Tibial nerve (tissue), 4 donors: ENCODE measurements at places on chromosomes 12 and 14.

- no peaks in the 10 kb centered on the region for H3K27me3 ChIP-seq
- no peak for DNase-seq
- peak overlapping the region; percentile 94 for H3K27ac ChIP-seq
- H3K4me1 ChIP-seq: no peaks in the 10 kb centered on the region
- no peaks in the 10 kb centered on the region for H3K36me3 ChIP-seq
- H3K4me3 ChIP-seq: no peak overlapping the region
Measured at GRCh38 chr14:95490138-95490509, 26.3 kb downstream of the SYNE3 start.

DNA sequence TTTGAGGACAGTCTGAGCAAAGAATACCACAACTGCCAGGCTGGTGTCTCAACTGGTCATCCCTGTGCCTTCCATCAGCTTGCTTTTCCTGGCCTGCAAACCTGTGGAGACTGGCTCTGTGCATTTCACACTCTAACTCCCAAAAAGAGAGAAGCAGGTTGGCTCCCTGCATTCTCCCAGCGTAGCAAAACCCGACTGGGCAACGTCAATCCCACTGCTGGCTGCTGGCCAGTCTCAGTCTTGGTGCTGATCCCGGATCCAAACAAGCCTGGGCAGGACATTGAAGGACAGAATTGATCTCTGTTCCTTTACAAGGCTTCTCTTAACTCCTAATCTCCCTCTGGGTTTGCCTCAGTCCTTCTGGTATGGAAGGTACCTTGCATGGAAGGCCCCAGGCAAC, 65.4 kb downstream of the FZD10 start:
- no peaks in the 10 kb centered on the region for H3K27me3 ChIP-seq
- H3K36me3 ChIP-seq: no peaks in the 10 kb centered on the region
- DNase-seq: no peak
- H3K4me1 ChIP-seq: no peaks in the 10 kb centered on the region
- no peak overlapping the region for H3K4me3 ChIP-seq

DNA sequence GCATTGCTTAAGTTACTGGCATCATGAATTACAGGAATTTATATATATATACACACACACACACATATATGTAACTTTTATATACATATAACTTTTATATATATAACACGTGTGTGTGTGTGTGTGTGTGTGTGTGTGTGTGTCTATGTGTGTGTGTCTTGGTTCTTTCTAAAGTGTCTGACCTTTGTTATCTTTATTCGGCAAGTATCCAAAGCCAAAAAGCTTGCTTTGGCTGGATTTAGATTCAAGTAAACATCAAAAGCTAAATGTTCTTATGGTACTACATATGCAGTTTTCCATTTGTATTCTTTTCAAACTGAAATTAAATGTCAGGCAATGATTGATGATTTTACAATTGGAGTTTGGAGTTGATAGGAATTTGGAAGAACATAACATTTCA, 69.9 kb downstream of the SLC16A7 start:
- no peaks in the 10 kb centered on the region for H3K4me1 ChIP-seq
- no peaks in the 10 kb centered on the region for H3K27me3 ChIP-seq
- DNase-seq: no peak
- H3K4me3 ChIP-seq: no peak overlapping the region
- H3K36me3 ChIP-seq: no peaks in the 10 kb centered on the region

GRCh38 chr12:11564984-11565651, 84.4 kb upstream of the ETV6 start:
- no peaks in the 10 kb centered on the region for H3K27me3 ChIP-seq
- H3K36me3 ChIP-seq: no peaks in the 10 kb centered on the region
- no peak overlapping the region for H3K27ac ChIP-seq
- H3K4me3 ChIP-seq: no peak overlapping the region
- DNase-seq: no peak
- no peaks in the 10 kb centered on the region for H3K4me1 ChIP-seq

DNA sequence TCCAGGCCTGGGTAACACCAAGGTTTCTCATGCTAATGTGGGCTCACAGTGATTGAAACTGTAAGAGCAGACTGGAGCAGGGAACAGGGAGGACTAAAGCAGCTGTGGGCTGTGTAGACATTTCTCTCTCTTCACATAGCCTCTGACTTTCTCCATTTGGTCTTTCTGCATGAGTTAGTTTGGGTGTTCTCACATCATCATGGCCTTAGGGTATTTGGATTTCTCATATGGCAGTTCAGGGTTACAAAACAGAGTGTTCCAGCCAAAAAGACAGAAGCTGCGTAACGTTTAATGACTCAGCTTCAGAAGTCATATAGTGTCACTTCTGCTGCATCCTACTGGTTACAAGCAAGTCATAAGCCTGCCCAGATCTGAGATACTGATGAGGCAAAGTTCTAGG, 52.0 kb upstream of the OSBPL8 start:
- no peak overlapping the region for H3K4me3 ChIP-seq
- no peaks in the 10 kb centered on the region for H3K4me1 ChIP-seq
- no peak for DNase-seq
- no peaks in the 10 kb centered on the region for H3K27me3 ChIP-seq
- H3K36me3 ChIP-seq: no peaks in the 10 kb centered on the region

DNA sequence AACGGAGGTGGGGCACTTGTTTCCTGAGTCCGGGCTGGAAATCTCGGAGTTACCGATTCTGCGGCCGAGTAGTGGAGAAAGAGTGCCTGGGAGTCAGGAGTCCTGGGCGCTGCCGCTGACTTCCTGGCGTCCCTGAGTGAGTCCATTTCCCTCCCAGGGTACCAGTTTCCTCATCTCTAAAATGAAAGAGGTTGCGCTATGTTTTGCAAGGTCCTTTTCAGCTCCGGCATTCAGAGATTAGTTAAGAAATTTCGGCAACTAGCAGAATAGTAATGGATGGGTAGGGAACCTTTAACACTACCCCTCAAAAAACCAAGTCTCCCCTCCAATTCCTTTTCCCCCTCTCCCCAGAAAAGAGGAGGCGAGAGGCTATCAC, 724 bp downstream of the BLOC1S1 start:
- no peak for DNase-seq
- H3K27ac ChIP-seq: peak overlapping the region; percentile 92
- peak overlapping the region; percentile 81 for H3K4me3 ChIP-seq
- no peaks in the 10 kb centered on the region for H3K4me1 ChIP-seq
- no peaks in the 10 kb centered on the region for H3K27me3 ChIP-seq
- no peaks in the 10 kb centered on the region for H3K36me3 ChIP-seq

- no peak overlapping the region for H3K27ac ChIP-seq
- no peaks in the 10 kb centered on the region for H3K4me1 ChIP-seq
- no peaks in the 10 kb centered on the region for H3K36me3 ChIP-seq
- no peak overlapping the region for H3K4me3 ChIP-seq
- DNase-seq: peak; percentile 66
Measured at GRCh38 chr12:51341251-51342007, 5.0 kb downstream of the CELA1 start.

DNA sequence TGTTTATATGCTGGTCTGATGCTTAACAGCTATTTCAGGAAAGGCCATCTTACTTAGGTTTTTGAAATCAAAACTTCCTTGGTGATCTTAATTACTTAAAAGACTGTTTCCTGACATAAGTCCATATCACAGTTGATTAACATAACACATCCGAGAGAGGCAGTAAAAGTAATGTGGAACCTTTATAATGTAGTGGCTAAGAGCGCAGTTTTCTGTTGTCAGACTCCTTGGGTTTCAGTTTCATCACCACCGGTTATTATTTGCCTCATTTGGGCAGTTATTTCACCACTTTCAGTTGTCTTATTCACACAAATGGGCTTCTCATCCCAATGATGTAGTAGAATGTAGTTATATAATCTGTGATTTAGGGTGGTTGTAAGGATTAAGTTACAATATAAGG, 30.9 kb downstream of the TBC1D15 start:
- no peak overlapping the region for H3K4me3 ChIP-seq
- no peak for DNase-seq
- no peaks in the 10 kb centered on the region for H3K27me3 ChIP-seq

DNA sequence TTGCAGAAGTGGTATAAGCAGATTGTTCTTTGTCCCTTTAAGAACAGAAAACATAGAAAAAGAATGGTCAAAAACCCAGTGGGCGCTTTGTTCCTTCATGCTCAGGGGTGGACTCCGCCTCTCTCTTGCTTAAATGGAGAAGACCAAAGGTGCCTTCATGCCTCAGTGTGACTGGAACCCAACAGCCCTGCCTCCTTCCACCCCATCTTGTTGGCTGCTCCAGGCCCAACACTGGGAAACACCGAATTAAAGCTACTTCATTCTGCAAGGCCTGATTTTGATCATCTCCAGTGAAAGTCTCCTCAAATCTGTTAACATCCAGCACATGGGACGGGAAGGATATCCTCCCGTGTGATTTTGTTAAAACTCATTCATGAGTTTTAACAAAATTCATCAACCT, 103.7 kb downstream of the BCL11B start:
- no peaks in the 10 kb centered on the region for H3K36me3 ChIP-seq
- H3K27ac ChIP-seq: no peak overlapping the region
- H3K4me3 ChIP-seq: no peak overlapping the region

DNA sequence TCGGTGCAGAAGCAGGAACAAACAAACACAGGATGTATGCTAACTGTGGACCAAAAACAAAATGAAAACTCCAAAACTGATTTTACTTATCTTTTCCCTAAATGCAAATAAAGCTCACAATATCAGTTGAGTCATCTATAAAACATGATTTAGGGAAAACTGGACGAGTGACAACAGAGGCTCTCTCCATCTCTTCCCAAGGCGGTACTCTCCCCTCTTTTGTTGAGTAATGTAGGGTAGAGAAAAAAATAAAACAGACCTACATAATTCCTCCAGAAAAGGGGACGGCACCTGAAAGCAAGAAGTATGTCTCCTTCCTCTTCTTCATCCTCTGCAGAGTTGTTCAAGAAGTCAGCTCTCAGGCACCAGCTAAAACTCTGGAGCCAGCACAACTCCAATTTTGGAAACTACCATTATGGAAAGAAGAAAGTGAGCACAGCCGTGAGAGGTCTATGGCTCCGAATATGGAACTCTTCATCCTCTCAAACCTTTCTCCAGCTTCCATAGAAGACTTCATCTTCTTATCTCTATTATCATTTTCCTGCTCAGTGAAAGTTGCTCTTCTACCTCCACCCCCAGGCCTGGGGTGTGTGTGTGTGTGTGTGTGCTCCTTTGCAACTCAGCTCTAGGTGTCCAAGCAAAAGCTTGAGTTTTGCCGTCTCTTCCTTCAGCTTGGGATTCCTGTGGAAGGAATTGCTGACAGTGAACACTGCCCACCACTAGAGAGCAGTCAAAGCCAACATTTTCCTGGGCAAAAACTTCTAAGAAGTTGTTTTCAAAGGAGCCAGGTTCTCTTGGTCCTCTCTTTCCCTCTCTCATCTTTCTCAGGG, 155.4 kb downstream of the DIO2 start:
- no peak overlapping the region for H3K4me3 ChIP-seq
- DNase-seq: peak; percentile 48
- no peaks in the 10 kb centered on the region for H3K36me3 ChIP-seq
- H3K27ac ChIP-seq: no peak overlapping the region
- peaks cover 10% of the 10 kb centered on the region for H3K4me1 ChIP-seq

- H3K4me3 ChIP-seq: no peak overlapping the region
- H3K27me3 ChIP-seq: no peaks in the 10 kb centered on the region
- no peak overlapping the region for H3K27ac ChIP-seq
- H3K36me3 ChIP-seq: no peaks in the 10 kb centered on the region
- no peak for DNase-seq
Measured at GRCh38 chr14:98189511-98189910, 1082.5 kb downstream of the BCL11B start.

GRCh38 chr14:57038689-57039088, 228.4 kb upstream of the OTX2 start:
- no peaks in the 10 kb centered on the region for H3K27me3 ChIP-seq
- no peaks in the 10 kb centered on the region for H3K4me1 ChIP-seq
- no peak overlapping the region for H3K4me3 ChIP-seq
- H3K27ac ChIP-seq: no peak overlapping the region
- no peaks in the 10 kb centered on the region for H3K36me3 ChIP-seq

- no peaks in the 10 kb centered on the region for H3K27me3 ChIP-seq
- peak overlapping the region; percentile 86 for H3K27ac ChIP-seq
- H3K4me1 ChIP-seq: no peaks in the 10 kb centered on the region
- no peak for DNase-seq
Measured at GRCh38 chr14:89618330-89618708, 201.3 kb upstream of the FOXN3 start.
